Amygdala (tissue), 56 donors: ENCODE measurements at places on chromosomes 1 and 21.

DNA sequence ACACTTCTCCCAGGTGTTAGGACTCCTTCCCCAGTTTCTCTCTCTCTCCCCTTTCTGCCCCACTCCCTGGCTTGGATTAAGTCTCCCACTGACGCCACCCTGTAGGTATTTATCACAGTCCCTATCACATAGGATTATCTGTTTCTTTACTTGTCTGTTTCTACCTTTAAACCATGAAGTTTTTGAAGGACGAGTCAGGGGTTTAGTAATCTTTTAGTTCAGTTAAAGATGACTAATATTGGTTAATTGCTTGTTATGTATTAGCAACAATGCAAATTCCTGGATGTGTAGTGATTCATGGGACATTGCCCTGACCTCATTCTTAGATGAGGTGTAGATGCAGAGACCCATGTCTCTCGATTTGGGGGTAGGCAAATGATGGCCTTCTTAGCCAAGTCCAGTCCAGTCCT is 6.4 kb downstream of the LAMC1 start:
- DNase-seq = no peak

DNA sequence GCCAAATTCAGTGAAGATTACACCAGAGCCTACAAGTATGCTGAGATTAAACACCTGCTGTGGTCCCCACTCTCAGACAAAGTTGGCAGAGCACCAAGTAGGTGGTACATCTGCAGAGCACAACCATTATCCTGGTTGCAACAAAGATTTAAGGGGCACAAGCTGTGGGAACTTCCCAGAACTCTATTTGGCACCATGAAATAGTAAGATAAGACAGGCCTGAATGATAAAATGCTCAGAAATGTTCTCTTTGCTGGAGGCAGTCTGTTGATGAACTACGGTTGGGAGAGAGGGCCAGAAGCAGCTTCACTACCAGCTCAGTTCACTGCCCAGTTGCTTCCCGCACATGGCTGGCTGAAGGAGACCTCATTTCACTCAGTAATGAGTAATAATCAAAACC is 19.9 kb downstream of the RPL5 start:
- no peak for DNase-seq

- DNase-seq = no peak
These were observed 615 bp downstream of the CLIC4 start for GRCh38 chr1:24745711-24746413.

DNA sequence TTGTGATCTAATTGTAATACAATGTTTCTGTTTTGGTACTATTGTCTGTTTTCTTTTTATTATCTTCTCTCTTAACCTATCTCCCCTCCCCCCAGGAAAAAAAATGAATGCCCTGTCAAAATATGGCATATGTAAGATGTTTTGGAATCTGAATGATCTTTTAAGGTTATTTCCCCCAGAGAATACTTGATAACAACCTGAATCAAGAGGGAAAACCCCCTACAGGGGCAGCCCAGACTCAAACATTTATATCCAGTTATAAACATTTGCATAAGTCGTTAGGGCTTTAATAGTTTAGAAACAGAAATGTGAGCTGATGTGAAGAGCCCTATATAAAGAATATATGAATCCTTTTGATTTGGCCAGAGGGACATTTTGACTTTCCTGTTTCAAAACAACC is 169.5 kb downstream of the VAV3 start:
- DNase-seq = no peak

GRCh38 chr1:81430955-81431623 is 369.6 kb upstream of the ADGRL2 start:
- no peak for DNase-seq

DNA sequence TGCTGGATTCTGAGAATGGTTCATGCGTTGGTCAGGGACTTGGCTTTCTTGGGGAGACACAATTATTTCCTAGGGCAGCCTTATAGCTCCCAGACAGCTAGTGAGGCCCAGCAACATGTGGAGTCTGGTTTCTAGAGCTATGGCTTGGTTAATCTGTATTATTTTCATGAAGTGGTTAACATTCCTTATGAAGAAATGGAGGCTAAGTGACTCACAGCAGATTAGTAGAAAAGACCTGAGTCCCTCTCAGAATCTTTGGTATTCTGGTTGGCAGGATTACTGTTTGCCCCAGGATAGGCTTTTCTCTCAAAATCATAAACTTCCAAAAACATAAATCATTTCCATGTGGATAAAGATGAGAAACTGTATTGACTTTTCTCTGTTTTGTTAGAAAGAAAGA is 42.3 kb downstream of the DUSP10 start:
- no peak for DNase-seq
